ENCODE measurements at places on chromosomes 12 and 14.
A peak's percentile ranks its signal among the peaks of the same experiment; 100 is the strongest.

GRCh38 chr12:19150273-19150900, 20.9 kb downstream of the PLEKHA5 start:
- DNase-seq, result no peak

DNA sequence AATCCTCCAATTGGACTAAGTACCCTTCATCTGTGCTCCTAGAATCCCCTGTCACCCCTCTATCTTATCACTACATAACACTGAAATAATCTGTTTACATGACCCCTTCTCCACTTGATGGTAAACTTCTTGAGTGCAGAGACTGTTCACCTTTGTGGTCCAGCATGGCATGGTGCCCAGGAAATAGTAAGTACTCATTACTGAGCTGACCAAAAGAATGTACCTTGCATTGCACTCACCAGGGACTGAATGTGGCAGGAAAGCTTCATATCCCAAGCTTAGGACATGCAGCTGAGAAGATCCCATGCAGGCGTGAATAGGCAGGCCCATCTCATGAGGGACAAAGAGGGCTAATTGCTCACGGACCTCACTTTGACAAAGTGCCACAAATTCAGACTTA, 1.4 kb upstream of the GARIN2 start:
- no peak for DNase-seq

- DNase-seq, result no peak
Measured at GRCh38 chr12:55818140-55818728, 393 bp downstream of the ORMDL2 start.

DNA sequence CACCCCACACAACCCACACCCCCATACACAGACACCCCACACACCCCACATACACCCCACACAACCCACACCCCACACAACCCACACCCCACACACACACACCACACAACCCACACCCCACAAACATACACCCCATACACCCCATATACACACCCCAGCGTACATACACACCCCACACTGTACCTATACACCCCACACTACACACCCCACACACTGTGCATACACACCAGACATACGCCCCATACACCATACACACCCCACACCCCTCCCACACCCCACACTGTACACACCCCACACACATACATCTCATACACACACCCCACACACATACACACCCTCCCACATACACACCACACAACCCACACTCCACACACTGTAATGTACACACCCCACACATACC, 80.2 kb downstream of the NOC4L start:
- no peak for DNase-seq

DNA sequence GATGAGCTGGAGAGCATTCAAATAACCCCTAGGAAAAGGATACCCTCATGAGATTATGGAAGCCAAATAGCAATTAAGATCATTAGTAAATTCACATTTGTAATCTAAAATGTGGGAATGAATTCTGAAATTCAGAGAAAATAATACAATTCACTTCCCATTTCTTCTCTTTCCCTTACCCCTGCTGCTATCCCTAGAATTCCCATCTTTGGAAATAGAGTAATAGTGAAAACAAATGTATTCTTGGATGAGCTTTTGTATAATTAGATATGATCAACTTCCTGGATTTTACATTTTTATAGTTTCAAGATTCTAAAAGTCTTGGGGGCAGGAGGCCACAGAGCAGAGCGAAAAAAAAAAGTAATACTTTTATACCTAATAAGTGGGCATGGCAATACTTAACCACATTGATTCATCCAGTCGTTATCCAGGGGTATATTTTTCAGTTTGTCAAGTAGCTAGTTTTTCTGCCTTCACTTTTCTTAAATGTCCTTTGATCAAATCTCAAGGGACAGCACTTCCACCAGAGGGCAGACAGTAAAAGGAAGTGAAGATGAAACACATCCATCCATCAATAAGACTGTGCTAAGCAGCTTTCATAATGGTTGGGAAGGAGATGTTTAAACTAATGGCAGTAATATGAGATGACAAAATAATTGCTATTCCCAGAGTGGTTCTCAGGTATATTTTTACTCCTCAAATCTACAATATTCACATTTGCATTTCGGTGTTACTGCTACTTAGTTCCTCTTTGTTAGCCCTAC, 401.3 kb downstream of the DIO2 start:
- no peak for DNase-seq

DNA sequence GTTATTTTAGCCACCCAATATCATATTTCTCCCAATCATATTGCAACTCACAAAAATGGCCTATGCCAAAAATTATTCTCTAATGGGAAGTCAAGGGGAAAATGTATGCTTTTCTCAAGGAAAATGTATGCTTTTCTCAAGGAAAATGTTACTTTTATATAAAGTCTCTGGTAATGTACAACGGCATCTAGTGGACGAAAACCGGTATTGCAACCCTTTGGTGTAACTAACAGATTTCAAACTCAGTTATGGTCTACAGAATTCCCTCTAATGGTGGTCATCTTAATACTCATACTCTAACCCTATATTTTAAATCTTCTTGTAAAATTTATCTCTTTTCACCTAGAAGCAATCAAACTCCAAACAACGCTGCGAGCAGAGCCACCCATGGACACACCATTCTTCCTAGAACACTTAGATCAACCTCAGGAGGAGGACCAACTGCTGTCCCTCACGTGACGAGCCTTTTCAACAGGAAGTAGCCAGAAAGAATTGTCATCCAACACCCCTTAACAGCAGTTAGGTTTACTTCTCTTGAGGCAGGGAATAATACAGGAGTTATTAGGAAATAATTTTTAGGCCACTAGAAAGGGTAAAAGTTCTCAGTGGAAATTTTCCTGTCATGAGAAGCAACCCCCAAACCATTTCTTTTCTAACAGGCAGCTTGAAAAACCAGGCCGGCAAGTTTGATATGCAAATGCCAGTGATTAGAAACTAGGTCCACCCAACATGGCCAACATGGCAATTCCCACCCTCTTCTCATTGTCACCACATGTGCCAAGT, 20.1 kb downstream of the APOBEC1 start:
- peak; percentile 49 for DNase-seq

GRCh38 chr12:22533155-22533554, 11.2 kb downstream of the C2CD5 start:
- DNase-seq, result no peak

DNA sequence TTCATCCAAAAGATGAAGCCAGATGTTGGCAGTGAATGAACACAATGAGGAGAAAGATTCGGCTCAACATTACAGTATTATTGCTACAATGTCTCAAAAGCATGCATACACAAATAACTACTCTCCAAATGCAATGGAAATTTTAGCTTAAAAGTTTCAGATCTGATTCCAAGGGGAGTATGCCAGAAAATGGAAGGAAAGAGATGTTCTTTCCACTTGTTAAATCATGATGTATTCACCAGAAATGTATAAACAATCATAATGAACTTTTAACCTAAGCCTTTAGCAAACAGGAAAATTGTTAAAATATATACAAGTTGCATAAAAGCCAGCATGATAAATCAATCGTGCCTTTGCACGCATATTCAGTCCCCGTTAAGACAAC, 62.1 kb downstream of the SH2B3 start:
- no peak for DNase-seq

- DNase-seq, result no peak
Measured at GRCh38 chr12:52992699-52993557, 13.3 kb upstream of the EIF4B start.

- peak; percentile 82 for DNase-seq
Measured at GRCh38 chr12:56998981-56999380, 7.4 kb downstream of the ZBTB39 start.

DNA sequence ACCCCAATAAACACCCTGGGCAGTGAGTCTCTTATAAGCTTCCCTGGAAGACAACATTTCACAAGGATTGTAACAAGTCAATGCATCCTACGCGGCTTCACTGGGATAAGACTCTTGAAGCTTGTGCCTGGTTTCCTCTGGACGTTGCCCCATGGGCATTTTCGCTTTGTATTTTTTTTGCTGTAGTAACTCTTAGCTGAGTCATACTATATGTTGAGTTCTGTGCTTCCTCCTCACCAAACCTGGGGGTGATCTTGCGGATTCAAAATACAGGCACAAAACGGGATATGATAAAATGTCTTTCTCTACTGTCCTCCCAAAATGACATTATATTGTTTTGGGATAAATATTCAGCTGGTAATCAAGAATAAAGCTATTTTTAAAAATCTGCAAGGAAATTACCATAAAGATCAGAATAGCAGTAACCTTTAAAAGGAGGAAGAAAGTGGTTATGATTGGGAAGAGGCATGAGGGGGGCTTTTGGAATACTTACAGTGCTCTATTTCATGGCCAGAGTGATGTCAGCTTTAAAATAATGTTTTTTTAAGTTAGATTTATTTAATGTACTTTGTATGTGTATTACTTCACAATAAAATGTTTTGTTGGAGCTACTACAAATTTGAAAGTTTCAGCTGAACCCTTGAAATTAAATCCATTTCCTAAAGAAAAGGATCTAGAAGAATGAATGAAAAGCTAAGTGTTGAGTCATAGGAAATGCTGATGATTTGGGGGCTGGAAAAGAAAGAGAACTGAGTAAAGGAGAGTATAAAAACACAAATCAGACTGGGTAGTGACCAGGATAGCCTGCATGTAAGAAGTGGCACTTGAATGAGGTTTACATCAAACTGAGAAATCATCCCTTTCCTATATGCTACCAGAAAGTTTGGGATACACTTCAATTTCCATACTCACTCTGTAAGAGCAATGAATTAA, 14.7 kb downstream of the BTBD7 start:
- no peak for DNase-seq

DNA sequence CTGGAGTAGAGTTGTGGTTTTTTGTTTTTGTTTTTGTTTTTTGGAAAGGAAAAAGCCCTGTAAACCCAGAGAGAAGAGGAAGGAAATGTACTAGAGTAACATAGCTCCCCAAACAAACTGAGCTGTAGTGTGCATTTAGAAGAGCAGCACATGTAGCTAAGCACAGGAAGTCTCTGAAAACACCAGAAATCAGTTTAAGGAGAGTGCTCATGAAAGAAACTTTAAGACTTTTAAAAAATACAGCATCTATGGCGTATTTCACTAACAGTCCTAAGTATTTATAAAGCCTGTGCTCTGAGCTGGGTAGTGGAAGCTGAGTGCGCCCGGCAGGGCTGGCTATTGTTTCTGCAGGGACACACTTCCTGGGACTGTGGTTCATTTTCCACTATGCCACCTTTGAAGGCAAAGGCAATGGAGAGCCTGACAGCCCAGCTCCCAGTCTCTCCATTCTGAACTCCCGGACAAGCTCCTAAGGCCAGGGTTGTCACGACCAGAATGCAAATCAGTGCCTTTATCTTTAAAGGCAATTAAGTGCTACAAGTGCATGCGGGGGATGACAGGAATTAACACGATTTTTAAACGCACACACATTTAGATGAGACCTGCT, 45.4 kb downstream of the NIN start:
- DNase-seq, result no peak
